ENCODE measurements at places on chromosomes 1 and 21.

GRCh38 chr1:204202481-204202880 is 6.2 kb upstream of the KISS1 start:
- DNase-seq = no peak

GRCh38 chr1:234553240-234554188 is 56.5 kb downstream of the IRF2BP2 start:
- no peak for DNase-seq

- DNase-seq = peak; percentile 82
Observed at GRCh38 chr1:28359592-28360239, 9.8 kb upstream of the PHACTR4 start.

GRCh38 chr1:33684396-33685179 is 179.3 kb upstream of the HMGB4 start:
- DNase-seq = no peak

- no peak for DNase-seq
Observed at GRCh38 chr1:224565611-224566406, 50.3 kb upstream of the CNIH3 start.

DNA sequence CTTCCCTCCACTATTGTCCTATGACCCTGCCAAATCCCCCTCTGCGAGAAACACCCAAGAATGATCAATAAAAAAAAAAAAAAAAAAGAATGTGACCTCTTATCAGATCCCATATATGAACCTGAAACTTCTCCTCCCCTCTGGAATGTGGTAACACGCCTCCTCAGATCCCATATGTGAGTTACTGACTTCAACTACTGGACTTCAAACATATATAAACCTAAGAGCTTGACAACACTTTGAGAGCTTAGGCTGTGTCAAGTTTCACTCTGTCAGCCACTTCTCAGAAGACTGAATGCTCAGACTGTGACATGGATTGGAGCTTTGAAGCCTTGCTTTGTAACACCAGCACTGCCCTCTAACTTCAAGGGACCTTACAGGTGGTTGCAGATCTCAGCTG is 148.4 kb downstream of the COP1 start:
- no peak for DNase-seq

DNA sequence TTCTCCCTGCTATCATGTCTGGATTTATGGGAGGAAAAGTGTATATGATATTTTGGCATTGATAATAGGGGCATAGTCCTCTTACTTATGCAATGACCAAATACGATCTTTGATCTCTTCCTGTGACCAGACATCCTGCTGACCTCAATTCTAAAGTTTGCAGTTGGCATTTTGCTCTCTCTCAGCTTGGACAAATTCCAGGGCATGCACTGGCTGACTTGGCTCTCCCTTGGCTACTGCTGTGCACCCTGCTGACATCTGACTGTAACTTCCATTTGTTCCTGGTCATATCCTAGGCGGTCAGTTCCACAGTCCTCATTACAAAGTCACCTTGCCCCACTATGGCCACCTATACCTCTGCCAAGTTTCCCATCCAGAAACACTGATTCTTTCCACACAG is 380.7 kb upstream of the NR5A2 start:
- no peak for DNase-seq

DNA sequence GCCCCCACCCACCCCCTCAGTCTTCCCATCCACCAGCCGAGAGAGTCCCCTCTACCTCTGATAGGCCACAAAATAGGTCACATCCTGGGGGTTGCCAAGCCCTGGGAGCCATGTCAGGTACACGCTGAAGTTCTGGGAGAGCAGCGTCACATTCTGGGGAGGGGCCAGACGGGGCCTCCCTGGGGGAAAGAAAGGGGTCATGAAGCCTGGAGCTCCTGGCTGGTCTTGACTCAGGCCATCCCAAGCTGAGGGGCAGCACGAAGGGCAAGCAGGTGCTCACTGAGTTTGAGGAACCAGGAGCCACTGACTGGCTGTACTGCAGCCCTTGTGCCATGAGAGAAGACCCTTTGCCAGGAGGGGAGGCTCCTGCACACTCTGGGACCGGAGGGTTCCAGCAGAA is 6.4 kb downstream of the IFNLR1 start:
- no peak for DNase-seq

DNA sequence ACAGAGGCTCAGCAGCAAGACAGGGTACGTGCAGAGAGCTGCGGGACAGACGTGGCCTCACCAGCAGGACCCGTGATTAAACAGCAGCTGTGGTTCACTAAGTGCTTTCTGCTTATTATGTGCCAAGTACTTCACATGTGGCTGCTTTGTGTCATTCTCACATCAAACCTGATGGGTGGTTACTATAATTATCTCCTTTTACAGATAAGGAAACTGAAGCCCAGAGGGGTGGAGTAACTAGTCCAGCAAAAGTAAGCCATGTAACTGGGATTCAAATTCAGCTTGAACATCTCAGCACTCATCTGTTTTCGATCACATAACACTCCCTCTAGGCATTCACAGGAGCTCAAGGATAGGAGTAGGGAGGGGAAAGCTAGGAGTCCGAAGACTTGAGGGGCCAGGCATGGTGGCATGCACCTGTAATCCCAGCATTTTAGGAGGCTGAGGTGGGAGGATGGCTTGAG is 50.8 kb upstream of the CLIC4 start:
- no peak for DNase-seq

DNA sequence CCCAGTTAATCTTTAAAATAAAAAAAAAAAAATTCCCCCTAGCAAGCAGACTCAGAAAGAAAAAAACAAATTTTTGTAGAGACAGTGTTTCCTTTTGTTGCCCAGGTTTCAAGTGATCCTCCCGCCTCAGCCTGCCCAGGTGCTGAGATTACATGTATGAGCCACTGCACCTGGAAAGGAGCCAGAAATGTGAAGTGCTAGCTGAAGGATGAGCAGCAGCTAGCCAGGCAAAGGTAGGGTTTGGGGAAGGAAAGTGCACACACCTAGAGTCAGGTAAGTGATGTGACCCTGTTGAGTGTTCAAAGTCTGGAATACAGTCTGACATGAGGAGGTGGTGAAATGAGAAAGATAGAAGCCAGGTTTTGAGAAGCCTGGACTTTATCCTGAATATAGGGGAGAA is 1.7 kb downstream of the AKR1A1 start:
- peak; percentile 58 for DNase-seq

DNA sequence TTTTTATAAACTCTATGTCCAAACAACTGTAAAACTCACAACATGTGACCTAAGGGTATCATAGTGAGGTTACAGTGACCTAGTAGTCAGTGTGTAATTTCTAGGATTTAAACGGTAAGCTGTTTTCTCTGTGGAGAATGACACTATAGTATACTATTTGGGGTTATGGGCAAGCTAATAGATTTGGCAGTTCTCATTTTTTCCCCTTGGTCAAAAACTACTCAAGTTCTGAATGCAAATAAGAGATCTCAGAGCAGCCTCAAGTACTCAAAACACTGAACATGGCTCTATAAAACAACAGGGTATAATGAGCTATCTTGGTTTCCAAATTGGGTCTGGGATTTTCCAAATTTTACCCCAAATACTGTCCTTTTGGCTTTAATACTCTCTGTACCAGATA is 88.5 kb upstream of the HMCN1 start:
- no peak for DNase-seq

- no peak for DNase-seq
Observed at GRCh38 chr1:44290250-44291094, 64.6 kb downstream of the ERI3 start.

DNA sequence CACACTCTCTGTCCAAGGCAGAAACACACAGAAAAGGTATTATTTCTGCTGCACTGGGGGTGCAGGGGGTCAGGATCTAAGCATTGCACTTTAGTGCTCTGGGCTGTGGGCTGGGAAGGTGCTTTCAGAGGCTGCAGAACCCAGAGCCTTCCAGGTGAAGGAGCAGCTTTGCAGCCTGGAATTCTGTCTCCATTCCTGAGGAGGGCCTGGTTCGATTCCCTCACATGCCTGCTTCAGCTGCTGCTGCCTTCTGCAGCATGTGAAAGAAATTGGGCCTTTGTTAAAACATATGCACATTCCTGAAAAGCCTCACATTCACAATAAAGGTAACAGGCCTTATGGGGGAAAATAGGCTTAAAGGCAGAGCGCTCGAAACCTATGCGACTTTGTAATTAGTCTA is 35.9 kb downstream of the VTCN1 start:
- no peak for DNase-seq

- no peak for DNase-seq
Observed at GRCh38 chr1:67615886-67616285, 69.1 kb upstream of the GADD45A start.

GRCh38 chr1:167564612-167565270 is 11.2 kb upstream of the CREG1 start:
- no peak for DNase-seq

DNA sequence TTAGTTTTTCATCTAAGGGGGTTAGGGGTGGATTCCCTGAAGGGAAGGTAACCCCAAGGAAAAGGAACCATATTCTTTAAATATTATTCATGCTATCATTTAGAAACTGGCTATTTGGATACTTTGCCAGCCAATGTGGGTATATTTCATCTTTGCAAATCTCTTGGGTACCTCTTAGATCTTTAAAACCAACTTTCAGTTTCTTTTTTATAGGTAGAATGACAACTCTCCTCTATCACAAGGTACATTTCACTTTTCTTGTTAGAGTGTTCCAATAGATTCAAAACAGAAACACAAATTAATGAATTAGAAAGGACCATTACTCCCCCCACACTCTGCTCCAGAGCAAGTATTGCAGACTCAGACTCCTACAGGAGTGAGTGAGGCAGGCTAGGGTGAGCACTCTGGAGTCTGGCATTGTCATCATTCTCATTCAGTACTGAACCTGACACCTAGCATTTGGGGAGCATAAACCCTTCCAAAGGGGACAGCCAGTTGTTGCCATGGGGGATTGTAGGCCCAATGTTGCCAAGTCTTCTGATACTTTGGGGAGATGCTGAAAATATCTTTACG is 43.0 kb downstream of the MACO1 start:
- no peak for DNase-seq

DNA sequence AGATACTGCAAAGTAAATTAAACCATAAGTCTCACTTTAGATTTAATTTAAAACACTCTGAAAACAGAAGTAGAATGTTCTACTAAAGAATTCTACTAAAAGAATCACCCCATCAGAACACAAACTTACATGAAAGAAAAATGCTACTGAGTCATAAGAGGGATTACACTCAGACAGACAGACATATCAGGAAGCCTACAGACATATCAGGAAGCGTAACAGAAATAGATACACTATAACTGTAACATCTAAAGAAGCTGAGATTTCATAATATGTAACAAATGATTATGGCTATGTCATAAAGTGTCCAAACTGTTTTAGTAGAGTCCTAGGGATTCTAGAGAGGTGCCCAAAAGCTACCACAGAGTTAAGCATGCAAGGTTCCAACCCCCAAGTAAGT is 23.9 kb downstream of the FOXJ3 start:
- DNase-seq = no peak

DNA sequence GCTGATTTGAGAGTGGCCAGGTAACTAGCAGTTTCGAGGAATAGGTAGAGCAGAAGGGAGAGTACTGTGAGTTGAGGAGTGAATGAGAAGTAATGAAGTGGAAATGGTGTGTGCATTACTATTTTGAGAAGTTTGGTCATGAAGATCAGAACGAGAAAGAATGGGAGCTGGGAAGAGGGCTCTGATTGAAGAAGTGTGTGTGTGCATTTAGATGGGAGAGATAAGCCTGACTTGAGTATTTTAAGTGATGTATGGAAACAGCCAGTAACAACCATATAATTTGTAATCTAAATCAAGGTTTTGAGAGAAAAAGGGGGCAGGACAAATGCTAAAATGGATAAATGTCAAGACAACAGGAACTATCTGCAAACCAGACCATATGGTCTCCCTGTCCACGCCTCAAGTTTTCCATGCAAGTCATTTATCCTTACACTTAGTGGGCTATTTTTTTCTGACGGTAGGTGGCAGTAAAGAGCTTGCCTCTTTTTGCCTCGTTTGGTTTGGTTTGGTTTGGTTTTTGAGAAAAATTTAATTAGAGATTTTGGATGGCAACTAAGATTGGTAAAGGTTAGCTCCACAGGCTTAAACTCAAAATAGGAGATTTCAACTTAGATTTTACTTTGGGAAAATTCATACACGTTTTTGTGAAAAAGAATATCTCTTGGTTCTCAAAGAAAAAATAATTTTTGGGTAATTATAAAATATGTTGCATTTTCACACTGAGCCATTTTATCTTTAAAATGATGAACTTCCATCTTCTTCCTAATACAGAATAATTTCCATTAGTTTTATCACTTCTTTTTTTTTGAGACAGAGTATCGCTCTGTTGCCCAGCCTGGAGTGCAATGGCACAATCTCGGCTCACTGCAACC is 9.5 kb upstream of the B3GALNT2 start:
- DNase-seq = no peak

DNA sequence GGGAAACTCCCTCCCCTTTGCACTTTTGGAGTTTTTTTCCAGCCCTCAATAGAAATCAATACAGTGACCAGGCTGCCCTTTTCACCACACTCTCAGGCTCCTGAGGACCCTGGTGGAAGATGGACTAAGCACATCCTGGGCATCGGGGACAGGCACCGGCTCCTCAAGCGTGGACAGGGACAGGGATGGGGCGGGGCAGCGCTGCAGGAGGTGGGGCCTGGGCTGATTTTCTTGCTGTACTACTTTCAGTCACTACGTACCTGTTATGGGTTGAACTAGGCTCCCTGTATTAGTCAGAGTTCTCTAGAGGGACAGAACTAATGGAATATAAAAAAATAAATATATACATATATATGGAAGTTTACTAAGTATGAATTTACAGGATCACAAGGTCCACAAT is 2.5 kb downstream of the MX2 start:
- DNase-seq = no peak

- no peak for DNase-seq
Observed at GRCh38 chr1:99636647-99637175, 9.2 kb upstream of the PALMD start.

DNA sequence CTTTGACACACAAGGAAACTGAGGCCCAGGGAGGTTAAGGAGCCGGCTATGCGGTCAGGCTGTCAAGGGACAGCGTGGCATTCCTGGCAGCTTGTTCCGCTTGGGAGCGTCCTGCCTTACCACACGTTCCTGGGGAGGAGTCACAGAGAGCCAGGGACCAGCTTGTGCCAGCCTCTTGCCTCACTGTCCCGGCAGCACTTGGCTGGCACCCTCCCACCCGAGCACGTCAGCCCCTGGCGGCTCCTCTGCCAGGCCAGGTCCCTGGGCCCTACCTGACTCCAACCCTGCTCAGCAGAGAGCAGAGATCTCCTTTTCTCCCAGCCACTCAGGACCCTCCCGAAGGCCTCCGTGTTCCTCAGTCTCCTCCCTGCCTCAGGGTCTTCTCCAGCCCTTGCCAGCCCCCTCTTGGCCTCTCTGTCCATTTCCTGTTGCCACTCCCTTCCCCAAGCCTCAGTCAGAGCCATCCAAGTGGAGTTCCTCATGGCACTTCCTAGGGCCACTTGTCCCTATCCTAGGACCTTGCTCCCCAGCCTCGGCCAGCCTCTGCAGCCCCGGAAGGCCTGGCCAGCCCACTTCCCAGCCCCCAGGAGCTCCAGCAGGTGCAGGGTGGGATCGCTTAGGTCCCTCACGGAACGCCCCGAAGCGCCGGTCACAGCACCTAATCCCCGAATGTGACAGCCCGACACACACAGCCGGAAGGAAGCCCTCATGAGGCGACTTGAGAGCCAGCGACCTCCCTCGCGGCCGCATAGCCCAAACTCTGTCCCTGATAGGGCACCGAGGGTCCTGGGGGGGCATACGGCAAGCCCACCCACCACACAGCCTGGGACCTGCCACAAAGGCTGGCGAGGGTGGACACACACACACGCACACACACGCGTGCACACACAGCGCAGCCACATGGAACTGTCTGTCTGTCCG is 130.3 kb downstream of the CASZ1 start:
- DNase-seq = peak; percentile 50
